ENCODE measurements at places on chromosomes 1 and 21.

- no peak for DNase-seq
Measured at GRCh38 chr1:3482378-3482849, 27.9 kb downstream of the ARHGEF16 start.

- peak; percentile 62 for DNase-seq
Measured at GRCh38 chr1:2786329-2787162, 14.9 kb downstream of the TTC34 start.

GRCh38 chr1:1300352-1300739 lies 7.4 kb downstream of the ACAP3 start:
- no peak for DNase-seq

- DNase-seq: no peak
Measured at GRCh38 chr1:20719871-20720620, 2.2 kb upstream of the KIF17 start.

- DNase-seq: no peak
Measured at GRCh38 chr1:33272509-33272908, 16.2 kb downstream of the ZNF362 start.

- DNase-seq: no peak
Measured at GRCh38 chr1:22576150-22576544, 12.9 kb downstream of the EPHA8 start.

- DNase-seq: no peak
Measured at GRCh38 chr1:113809670-113810602, 2.3 kb downstream of the RSBN1 start.

GRCh38 chr1:169486281-169487051 lies 722 bp upstream of the SLC19A2 start:
- no peak for DNase-seq

- DNase-seq: no peak
Measured at GRCh38 chr1:94248956-94249688, 11.7 kb upstream of the ARHGAP29 start.

- DNase-seq: no peak
Measured at GRCh38 chr1:23909412-23909811, 3.8 kb downstream of the CNR2 start.

GRCh38 chr1:218498056-218498938 lies 153.2 kb downstream of the TGFB2 start:
- DNase-seq: no peak

DNA sequence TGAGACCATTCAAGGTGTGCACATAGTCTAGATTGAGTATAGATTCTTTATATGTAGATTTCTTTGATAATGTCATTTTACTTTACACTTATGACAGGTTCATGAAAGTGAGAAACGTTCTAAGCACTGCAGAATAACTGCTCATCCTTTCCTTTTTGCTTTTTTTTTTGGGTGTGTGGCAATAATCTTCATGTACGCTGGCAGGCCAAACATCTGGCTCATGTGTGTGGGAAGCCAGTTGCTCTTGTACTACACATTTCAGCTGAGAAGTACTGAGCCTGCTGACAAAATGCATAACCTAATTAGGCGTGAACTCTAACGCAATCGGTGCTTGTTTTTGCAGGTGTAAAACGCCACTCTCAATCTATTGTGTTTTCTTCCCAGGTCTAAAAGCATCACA lies 350.8 kb upstream of the KAZN start:
- no peak for DNase-seq

DNA sequence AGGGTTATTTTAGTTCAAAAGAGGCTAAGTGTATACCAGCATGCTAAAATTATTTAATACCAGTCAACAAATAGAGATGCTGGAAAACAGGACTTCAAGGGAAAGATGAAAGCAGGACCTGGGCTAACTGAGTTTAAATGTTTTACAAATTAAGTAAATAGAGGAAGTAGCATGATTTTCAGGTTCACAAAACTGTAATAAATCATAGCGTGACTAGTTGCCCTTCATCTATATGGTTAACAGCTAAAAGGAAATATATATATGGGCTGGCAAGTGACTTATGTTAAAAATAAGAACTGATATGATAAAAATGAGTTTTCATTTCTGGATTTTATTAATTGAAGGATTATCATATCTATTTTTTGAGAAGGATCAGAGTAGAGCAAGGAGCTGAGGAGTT lies 25.6 kb downstream of the DPYD start:
- no peak for DNase-seq
